MCF 10A (cell line): ENCODE measurements at places on chromosomes 3 and 15. TPM values are rescaled to one million over a fixed set of nuclear protein-coding genes. Genes with fewer than 3 reads are reported as not detected.

ROBO2 gene
- total RNA-seq = not detected in 2 replicates

ACSBG1 gene
- not detected in 2 replicates for total RNA-seq

SPSB4 gene
- not detected in 2 replicates for total RNA-seq

GRCh38 chr3:50275141-50275995, 3.5 kb upstream of the LSMEM2 start:
- DNase-seq = no peak

DNA sequence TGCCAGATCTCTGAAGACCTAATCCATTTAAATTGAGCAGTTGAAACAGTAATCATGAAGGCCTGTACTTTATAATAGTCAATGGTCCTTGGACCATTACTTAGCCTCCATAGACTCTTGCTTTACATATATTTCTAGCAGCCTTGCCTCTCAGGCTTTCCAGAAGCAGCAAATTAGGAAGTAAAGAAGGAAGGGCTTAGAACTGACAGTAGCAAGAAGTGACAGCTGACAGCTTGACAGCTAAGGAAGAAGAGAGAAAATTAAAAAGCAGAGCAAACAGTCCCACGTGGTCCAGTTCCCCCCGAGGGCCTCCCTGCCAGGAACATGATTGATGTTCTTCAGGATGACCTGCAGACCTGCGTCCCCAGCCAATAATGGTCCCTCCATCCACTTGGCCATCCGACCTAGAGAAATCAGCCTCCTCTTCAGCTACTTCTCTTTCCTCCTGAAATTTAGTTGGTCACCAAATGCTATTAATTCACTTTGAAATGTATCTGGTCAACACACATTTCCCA, 15.0 kb upstream of the PSMD6 start:
- DNase-seq = no peak

GRCh38 chr15:78726870-78727551, 84.3 kb downstream of the ADAMTS7 start:
- DNase-seq = peak; percentile 71

- DNase-seq = no peak
Measured at GRCh38 chr15:34182942-34183341, 27.0 kb downstream of the KATNBL1 start.

DNA sequence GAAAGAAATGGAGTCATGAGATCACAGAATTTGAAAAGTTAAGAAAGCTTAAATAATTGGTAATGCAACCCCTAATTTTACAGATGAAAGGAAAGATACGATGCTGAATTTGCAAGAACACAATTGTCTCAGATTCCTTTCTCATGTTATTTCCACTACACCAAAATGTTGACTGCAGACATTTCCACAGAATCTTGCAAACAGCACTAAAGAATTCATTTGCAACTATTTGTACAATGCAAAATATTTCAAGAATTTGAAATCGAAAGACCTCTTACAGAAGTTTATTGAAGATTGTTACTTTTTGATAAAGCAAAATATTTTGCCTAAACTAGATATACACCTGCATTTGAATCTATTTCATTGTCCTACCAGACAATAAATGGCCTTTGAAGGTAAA, 194.1 kb upstream of the KCNMB2 start:
- DNase-seq = no peak

GRCh38 chr3:81425198-81425868, 336.1 kb downstream of the GBE1 start:
- no peak for DNase-seq

DNA sequence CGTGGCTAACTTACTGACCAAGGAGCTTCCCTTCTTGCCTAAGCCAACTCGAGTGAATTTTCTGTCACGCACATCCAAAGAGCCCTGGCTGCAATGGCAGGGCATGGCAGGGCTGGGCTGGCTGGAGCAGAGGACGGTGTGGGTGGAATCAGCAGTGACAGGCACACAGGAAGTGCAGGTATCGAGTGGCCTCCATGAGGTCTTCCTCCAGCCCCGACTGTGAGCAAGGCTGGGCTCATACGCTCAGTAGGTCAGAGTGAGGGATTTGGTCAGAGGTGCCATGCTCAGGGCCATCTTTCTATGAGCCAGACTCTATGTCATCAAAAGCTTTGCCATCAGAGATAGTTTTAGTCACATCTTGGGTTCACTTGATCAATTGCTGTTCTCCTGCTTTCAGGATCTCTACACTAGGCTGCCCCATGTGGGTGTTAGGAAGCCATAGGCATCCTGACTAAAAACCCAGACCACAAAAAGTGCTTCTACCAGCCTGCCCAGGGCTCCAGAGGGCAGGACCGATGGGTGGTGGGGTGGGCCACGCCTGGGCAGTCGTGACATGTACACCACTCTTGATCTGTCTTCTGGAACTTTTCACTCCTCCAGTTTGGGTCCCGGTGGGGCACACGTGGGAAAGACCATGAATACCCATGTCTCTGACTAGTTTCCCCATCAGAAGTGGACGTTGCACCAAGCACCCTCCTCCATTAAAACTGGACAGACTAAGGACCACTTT, 22.6 kb upstream of the COMMD4 start:
- no peak for DNase-seq

GRCh38 chr3:117630885-117631284, 921.3 kb downstream of the TUSC7 start:
- peak; percentile 56 for DNase-seq

- DNase-seq = no peak
Measured at GRCh38 chr3:72784226-72784625, 64.0 kb downstream of the SHQ1 start.

GRCh38 chr3:139358841-139359562, 15.2 kb downstream of the MRPS22 start:
- DNase-seq = no peak

GRCh38 chr3:100103558-100104441, 10.5 kb downstream of the FILIP1L start:
- DNase-seq = no peak

DNA sequence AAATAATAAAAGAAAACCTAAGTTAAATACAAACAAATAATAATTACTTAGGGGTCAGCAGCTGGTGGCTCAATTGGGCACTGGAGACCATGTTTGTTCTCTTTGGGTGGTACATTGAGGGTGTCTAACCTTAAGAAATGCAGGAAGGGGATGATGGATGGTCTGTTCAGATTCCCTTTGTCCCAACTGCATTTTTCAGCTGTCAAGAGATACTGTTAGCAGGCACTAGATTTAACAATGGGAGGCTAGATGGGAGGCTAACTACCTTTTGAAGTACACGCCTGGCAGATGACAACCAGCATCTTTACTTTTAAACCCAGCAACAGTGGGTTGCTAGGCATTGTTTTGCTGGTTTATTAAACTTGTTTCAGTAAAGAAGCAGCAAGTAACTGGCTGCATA, 222.5 kb downstream of the SUCLG2 start:
- DNase-seq = no peak

- no peak for DNase-seq
Measured at GRCh38 chr3:56962206-56962605, 98.3 kb upstream of the SPATA12 start.

DNA sequence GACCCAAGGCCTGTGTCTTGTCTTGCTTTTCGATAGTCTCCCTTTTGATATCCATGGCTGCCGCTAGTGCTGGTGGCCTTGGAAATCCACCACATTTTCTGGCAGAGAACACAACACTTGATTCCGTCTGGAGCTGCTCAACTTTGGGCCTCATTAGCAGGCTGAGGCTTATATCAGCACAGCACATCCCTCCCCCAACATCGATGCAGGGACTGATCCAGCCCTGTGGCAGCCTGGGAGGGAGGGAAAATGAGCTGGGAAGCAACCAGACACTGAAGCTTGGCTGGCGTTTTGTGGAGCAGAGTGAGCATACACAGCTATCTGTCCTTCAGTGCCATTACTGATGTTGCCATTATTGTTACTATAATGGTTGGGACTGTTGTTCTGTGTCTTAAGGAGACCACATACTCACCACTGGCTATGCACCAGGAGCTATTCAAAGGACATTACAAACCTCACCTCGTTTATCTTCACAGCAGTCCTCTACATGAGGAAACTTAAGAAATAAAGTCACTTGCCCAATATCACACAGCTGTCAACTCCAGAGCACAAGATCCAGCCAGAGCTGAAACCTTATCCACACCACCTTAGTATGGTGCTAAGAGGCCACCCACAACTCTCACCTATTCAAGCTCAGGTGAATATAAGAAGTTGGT, 102.9 kb downstream of the SUCLG2 start:
- DNase-seq = no peak

GRCh38 chr15:63986751-63987341, 59.4 kb downstream of the DAPK2 start:
- DNase-seq = no peak

DNA sequence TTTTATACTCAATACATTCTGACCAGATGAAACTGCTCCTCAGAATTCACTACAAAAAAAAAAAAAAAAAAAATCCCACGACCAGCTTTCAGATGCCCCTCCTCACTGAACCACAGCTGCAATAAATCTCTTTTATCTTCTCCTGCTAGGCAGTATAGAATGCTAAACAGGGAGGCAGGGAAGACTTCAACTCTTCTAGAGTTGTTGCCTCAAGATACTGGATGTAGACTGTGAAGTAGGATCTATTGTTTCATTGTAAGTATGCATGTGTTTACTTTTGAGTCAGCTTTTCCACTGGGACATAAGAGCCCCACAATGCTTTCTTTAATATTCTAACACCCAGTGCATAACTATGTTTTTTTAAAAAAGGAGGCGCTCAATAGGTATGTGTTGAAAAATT, 401.4 kb downstream of the TBL1XR1 start:
- no peak for DNase-seq

DNA sequence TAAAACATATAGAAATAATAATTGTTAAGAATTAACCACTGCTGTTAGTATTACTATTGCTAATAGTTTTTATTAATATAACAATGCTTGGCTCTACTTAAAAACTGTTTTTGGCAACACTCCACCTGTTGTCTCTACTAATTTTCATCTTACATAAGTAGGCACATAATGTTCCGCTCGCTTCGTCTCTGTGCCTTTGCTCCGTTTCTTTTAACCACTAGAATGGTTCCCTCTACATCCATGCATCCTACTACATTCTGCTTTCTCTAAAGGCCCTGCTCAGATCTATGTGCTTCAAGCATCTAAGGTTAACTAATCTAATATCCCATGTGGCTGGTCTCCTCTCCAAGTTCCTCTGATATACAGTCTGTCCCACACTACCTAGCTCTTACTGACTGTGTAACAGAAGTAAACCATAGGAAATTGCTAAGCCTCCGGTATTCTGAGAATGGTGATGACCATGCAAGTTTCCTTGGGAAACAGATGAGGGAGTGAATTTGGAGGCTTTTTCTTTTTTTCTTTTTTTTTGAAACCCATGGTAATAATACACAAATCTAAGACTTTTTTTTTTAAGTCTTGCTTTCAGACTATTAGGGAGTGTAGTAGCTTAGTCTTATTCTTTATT, 138.3 kb downstream of the P3H2 start:
- DNase-seq = no peak

- DNase-seq = no peak
Measured at GRCh38 chr3:123006609-123007008, 21.0 kb downstream of the SEMA5B start.

DNA sequence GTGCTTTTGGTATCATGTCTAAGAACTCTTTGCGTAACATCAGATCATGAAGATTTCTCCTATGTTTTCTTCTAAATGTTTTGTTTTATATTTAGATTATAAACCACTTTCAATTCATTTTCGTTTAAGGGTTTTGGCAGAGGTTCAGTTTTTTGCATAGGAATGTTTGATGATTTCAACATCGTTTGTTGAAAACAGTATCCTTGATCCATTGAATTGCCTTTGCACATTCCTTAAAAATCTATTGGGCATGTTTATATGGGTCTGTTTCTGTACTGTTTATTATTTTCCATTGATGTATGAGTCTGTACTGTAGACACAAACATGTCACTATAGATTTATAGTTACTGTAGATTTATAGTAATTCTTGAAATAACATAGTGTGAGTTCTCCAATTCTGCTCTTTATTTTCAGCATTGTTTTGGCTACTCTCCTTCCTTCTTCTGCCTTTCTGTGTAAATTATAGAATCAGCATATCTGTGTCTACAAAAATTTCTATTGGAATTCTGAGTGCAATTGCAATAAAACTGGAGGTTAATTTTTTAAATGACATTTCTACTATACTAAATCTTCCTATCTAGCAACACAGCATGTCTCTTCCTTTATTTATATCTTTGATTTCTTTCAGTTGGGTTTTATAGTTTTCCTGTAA, 374.0 kb downstream of the SV2B start:
- DNase-seq = peak; percentile 17

- no peak for DNase-seq
Measured at GRCh38 chr15:95281470-95281869, 1049.0 kb upstream of the NR2F2 start.

GRCh38 chr3:94524102-94524919, 461.4 kb downstream of the NSUN3 start:
- no peak for DNase-seq
